ENCODE measurements at places on chromosomes 2 and 18.
A peak's percentile ranks its signal among the peaks of the same experiment; 100 is the strongest.

DNA sequence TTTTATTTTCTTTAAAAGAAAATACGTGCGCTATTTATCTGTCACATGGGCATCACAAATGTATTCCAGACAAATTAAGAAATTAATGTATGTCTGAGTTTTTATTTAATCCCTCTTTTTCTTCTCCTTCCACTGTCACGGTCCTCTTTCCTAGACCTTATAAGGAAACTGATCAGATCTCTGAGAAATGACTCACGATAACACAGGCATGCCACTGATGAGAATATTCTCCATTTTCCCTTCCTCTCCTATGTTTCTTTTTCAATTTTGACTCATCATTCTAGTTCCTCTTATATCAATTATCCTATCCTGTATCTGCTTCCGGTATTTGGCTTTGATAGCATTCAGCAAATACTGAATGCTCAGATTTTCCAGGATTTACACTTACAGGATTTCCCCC lies 121.8 kb downstream of the DSC3 start:
- no peaks in the 10 kb centered on the region for H3K27me3 ChIP-seq
- H3K4me3 ChIP-seq, result no peak overlapping the region
- H3K36me3 ChIP-seq, result no peaks in the 10 kb centered on the region
- H3K27ac ChIP-seq, result no peak overlapping the region

- H3K27me3 ChIP-seq, result no peaks in the 10 kb centered on the region
- DNase-seq, result no peak
- H3K4me3 ChIP-seq, result no peak overlapping the region
- peaks cover 8% of the 10 kb centered on the region for H3K4me1 ChIP-seq
- H3K27ac ChIP-seq, result no peak overlapping the region
Observed at GRCh38 chr2:223797037-223797436, 40.3 kb downstream of the AP1S3 start.

DNA sequence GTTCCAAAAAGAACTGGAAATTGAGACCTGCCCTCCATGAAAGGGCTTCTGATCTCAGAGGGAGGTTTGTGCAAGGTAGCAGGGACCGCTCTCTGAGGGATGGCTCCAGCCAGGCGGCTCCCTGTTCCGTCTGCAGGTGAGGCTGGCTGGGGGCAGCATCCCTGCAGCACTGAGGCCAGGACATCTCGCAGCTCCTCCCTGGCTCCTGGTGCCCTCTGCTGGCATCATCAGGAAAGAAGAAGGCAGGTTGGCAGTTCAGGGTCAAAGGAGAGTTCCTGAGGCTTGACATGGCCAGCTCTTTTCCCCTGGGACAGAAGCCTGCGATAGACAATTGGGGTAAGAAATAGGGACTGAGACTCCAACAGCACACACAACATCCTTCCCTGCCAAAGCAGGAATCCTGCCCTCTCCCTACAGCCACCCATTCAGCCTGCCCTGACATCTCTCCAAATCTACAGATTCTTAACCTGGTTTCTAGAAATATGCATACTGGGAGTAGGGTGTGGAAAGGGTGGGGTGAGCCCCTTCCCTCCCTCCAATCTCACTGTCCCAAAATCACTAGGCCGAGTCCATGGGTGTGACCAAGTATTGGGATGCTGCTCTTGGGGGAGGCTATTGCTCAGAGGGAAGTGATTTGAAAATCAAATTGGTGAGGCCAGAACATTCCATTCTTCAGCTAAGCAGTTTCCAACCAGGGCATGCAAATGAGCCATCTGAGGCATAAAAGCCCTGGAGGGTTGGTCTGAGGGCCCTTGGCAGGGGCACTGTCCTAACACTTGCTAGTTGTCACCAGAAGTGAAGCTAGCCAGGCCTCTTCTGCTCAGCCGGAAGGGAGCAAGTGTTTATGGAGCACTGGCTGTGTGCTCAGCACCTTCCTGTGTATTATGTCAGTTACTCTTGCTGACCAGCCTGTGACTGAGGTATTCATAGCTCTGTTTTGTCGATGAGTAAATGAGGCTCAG lies 185.4 kb downstream of the TFCP2L1 start:
- no peaks in the 10 kb centered on the region for H3K4me1 ChIP-seq
- DNase-seq, result no peak
- no peaks in the 10 kb centered on the region for H3K36me3 ChIP-seq

DNA sequence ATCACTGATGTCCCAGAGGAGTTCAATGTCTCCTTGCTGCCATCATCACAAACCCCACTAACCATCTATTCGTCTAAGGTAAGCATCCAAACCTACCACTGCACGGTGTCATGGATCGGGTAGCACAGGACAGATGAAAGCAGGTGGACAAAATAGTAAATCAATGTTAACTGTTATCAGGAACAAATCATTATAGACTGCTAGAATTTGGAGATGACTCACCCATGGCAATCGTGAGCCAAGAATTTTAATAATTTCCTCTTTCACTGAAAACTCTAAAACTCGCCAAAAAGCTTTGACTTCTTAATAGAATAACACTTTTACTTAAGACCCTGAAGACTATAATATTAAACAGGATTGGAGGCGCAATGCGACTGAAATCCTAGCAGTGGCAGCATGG lies 33.7 kb upstream of the BZW1 start:
- no peak overlapping the region for H3K27ac ChIP-seq
- H3K27me3 ChIP-seq, result peaks cover 5% of the 10 kb centered on the region
- H3K4me3 ChIP-seq, result no peak overlapping the region
- no peaks in the 10 kb centered on the region for H3K36me3 ChIP-seq
- H3K4me1 ChIP-seq, result no peaks in the 10 kb centered on the region

GRCh38 chr2:60837123-60837522 lies 44.3 kb upstream of the REL start:
- H3K4me3 ChIP-seq, result no peak overlapping the region
- peaks cover 9% of the 10 kb centered on the region for H3K4me1 ChIP-seq
- peaks cover 3% of the 10 kb centered on the region for H3K27me3 ChIP-seq
- no peak for DNase-seq
- no peaks in the 10 kb centered on the region for H3K36me3 ChIP-seq

GRCh38 chr2:227817850-227818674 lies 4.4 kb downstream of the CCL20 start:
- no peak overlapping the region for H3K4me3 ChIP-seq
- no peaks in the 10 kb centered on the region for H3K36me3 ChIP-seq
- H3K27me3 ChIP-seq, result peaks cover 3% of the 10 kb centered on the region
- H3K27ac ChIP-seq, result no peak overlapping the region

DNA sequence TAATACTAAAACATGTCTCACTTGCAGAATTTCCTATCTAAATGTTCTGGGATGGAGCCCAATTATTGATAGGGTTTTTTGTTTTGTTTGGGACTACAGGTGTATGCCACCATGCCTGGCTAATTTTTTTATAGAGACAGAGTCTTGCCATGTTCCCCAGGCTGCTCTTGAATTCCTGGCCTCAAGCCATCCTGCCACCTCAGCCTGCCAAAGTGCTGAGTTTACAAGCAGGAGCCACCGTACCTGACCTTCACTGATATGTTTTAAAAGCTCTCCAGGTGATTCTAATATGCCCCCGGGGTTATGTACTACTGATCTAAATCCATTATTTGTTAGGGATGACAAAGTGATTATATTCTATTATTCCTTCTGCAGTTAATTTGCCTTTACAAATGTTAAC lies 2.2 kb downstream of the ELAC1 start:
- H3K27ac ChIP-seq, result no peak overlapping the region
- DNase-seq, result no peak
- H3K4me1 ChIP-seq, result peaks cover 28% of the 10 kb centered on the region
- no peaks in the 10 kb centered on the region for H3K27me3 ChIP-seq
- H3K4me3 ChIP-seq, result peak overlapping the region; percentile 1

- H3K27me3 ChIP-seq, result no peaks in the 10 kb centered on the region
- no peak for DNase-seq
- H3K27ac ChIP-seq, result no peak overlapping the region
- peaks cover 19% of the 10 kb centered on the region for H3K4me1 ChIP-seq
Observed at GRCh38 chr2:239189711-239190131, 211.1 kb downstream of the HDAC4 start.

GRCh38 chr18:55124078-55124763 lies 165.0 kb upstream of the CCDC68 start:
- no peak overlapping the region for H3K27ac ChIP-seq
- H3K4me1 ChIP-seq, result no peaks in the 10 kb centered on the region
- H3K36me3 ChIP-seq, result no peaks in the 10 kb centered on the region
- no peak for DNase-seq

GRCh38 chr2:134669731-134670669 lies 48.8 kb downstream of the TMEM163 start:
- peak overlapping the region; percentile 72 for H3K4me3 ChIP-seq
- H3K36me3 ChIP-seq, result no peaks in the 10 kb centered on the region
- DNase-seq, result peak; percentile 88

DNA sequence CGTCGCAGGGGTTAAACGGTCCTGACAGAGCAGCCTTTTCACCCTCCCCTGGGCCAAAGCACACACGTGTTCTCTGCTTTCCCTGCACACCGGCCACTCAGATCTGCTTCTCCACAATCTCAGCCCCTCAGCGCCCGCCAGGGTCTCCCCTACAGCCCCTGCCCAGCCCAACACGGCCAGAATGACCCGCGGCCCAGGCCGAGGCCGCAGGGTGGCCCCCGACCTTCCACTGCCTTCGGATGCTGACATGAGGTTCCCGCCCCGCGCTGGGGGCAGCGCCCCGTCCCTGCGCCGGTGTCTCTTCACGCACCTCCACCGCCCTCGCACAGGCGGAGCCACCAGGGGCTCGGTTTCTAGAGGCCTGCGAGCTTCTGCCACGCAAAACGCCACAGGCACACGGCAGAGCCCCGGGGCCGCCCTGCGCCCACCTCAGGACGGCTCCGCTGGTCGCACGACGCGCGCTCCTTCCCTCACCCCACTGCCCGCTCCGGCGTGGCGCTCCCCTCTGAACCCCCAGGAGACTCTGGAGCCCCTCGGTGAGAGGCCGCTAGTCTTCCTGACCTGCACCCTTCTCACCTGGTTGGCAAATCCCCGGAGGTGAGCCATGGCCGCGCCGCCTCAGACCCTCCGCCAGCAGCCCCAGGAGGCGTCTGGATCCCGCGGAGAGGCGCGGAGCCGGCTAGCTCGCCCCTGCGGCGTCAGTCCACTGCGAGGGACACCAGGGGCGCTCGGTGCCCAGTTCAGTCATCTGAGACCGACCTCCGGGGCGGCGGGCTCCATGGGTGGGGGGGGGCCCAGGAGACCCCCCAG lies 749 bp downstream of the STK25 start:
- DNase-seq, result peak; percentile 24
- no peaks in the 10 kb centered on the region for H3K27me3 ChIP-seq
- peak overlapping the region; percentile 78 for H3K4me3 ChIP-seq
- H3K4me1 ChIP-seq, result peaks cover 14% of the 10 kb centered on the region
- no peak overlapping the region for H3K27ac ChIP-seq

DNA sequence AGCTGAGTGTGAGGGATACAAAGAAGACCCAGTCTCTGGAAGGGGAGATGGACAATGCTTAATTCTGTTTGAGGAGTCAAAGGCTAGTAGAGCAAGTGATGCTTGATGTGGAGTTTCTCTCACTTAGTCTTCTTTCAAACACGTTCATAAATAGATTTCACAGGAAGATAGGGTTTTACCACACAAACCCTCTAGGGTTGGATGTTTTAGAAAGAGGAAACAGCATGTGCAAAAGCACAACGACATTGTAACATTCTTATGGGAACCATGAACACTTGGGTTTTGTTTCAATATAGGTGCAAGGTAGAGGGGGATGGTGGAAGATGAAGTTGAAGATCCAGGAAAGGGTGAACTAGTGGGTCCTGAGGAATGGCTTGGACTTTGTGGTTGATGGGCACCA lies 10.8 kb upstream of the EFEMP1 start:
- H3K27ac ChIP-seq, result no peak overlapping the region
- H3K4me1 ChIP-seq, result no peaks in the 10 kb centered on the region
- H3K27me3 ChIP-seq, result no peaks in the 10 kb centered on the region
- no peak for DNase-seq
- no peak overlapping the region for H3K4me3 ChIP-seq

- H3K36me3 ChIP-seq, result no peaks in the 10 kb centered on the region
- no peak overlapping the region for H3K4me3 ChIP-seq
- H3K27me3 ChIP-seq, result peaks cover 6% of the 10 kb centered on the region
- H3K4me1 ChIP-seq, result no peaks in the 10 kb centered on the region
- H3K27ac ChIP-seq, result no peak overlapping the region
- DNase-seq, result no peak
Observed at GRCh38 chr2:19819097-19820065, 82.4 kb downstream of the TTC32 start.

DNA sequence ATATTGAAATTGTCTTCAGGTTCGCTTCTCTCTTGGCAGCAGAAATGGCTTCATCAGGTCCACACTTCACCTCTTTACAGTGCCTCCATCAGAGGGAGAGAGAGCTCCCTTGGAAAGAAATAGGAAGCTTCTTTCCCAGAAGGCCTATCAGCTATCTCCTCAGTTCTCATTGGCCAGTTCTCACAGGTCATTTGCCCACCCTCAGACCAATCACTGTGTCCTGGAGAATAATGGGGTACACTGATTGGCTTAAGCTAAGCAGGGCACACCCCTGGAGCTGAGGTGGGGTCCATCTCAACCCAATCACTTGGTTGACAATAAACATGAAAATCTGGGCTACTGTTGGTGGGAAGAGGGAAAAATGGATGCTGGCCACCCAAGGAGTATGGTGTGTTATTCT lies 5.2 kb downstream of the GNLY start:
- H3K4me1 ChIP-seq, result peaks cover 79% of the 10 kb centered on the region
- DNase-seq, result no peak
- H3K27me3 ChIP-seq, result peaks cover 8% of the 10 kb centered on the region
- H3K36me3 ChIP-seq, result peaks cover 53% of the 10 kb centered on the region
- H3K27ac ChIP-seq, result peak overlapping the region; percentile 99

GRCh38 chr2:129118296-129118695 lies 799.6 kb upstream of the HS6ST1 start:
- no peaks in the 10 kb centered on the region for H3K4me1 ChIP-seq
- DNase-seq, result no peak
- no peak overlapping the region for H3K27ac ChIP-seq
- H3K27me3 ChIP-seq, result peaks cover 2% of the 10 kb centered on the region

- no peak overlapping the region for H3K27ac ChIP-seq
- H3K36me3 ChIP-seq, result no peaks in the 10 kb centered on the region
- H3K27me3 ChIP-seq, result no peaks in the 10 kb centered on the region
Observed at GRCh38 chr2:145752091-145752806, 1232.3 kb upstream of the ZEB2 start.

- no peak for DNase-seq
- H3K27ac ChIP-seq, result no peak overlapping the region
- H3K4me3 ChIP-seq, result no peak overlapping the region
- H3K27me3 ChIP-seq, result peaks cover 5% of the 10 kb centered on the region
- no peaks in the 10 kb centered on the region for H3K36me3 ChIP-seq
- H3K4me1 ChIP-seq, result no peaks in the 10 kb centered on the region
Observed at GRCh38 chr18:9994701-9995235, 81.0 kb downstream of the VAPA start.

- peaks cover 3% of the 10 kb centered on the region for H3K27me3 ChIP-seq
- no peaks in the 10 kb centered on the region for H3K4me1 ChIP-seq
- no peak for DNase-seq
- H3K36me3 ChIP-seq, result no peaks in the 10 kb centered on the region
- H3K27ac ChIP-seq, result no peak overlapping the region
Observed at GRCh38 chr2:1609485-1610095, 134.7 kb downstream of the PXDN start.

- peaks cover 9% of the 10 kb centered on the region for H3K27me3 ChIP-seq
- no peak for DNase-seq
- H3K27ac ChIP-seq, result no peak overlapping the region
- H3K4me3 ChIP-seq, result no peak overlapping the region
Observed at GRCh38 chr18:72542342-72542741, 1.8 kb downstream of the CBLN2 start.

GRCh38 chr18:57798713-57799373 lies 4.3 kb downstream of the ATP8B1 start:
- no peak overlapping the region for H3K27ac ChIP-seq
- peaks cover 19% of the 10 kb centered on the region for H3K27me3 ChIP-seq
- DNase-seq, result no peak
- H3K4me3 ChIP-seq, result no peak overlapping the region
- no peaks in the 10 kb centered on the region for H3K36me3 ChIP-seq

All from immature natural killer cell (primary cell).